Stimulated activated CD8-positive, alpha-beta memory T cell treated with anti-CD3 and anti-CD28 coated beads, Interleukin-7, amount 100 ng/mL, for 1 hour (primary cell): ENCODE measurements at places on chromosomes 1 and 21.

DNA sequence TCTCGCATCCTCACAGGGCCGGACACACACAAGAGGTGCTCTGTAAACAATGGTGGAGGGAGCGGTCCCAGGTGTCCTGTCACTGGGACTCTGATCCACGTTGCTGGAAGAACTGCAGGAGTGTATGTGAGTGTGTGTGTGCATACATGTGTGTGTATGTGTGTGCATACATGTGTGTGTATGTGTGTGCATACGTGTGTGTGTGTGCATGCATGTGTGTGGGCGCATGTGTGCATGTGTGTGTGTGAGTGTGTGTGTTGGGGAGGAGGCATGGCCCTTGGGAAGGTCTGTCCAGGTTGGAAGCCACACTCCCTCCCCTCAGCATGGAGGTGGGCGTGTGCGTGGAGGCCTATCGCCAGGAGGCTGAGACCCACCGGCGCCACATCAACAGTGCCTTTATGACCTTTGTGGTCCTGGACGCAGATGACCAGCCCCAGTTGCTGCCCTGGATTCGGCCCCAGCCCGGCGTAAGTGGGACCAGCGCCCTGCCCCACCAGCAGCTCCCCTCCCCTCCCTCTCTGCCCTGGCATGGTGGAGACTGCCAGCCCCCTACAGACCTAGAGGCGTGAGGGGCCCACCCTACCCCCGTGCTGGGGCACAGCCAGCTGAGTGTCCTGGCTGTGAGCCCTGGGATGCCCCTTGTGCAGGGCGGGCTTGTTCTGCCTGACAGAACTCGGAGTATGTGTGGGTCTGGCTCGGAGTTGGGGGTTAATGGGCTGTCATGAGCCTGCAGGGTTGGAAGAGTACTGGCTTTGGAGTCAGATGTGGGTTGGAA lies 22.2 kb downstream of the FAM151A start:
- DNase-seq, result no peak

DNA sequence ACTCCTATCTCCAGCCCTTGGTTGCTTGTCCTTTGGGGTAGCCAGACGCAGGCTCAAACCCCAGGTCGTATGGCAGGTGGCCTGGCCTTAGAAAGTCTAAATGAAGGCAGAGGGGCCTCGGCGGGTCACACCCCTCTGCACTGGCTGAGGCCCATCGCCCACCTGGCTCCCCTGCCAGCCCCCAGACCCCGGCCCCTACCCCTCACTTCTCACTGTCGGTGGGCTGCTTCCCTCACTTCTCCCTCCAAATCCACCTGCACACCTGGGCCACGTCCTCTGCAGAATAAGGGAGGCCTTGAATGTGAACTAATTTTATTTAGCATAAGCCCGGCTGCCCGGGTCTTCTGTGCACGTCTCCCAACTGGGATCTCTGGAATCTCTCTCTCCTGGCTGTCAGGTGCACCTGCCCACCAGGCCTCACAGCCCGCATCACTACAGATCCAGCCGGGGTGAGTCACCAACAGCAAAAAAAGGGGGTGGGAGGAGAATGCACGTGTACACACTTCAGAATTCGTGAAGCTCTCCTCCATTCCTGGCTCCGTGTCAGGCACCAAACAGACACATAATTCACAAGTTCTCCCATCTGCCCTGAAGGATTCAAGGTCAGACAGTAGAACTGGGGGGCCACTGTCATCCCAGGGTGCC lies 107.5 kb upstream of the SIM2 start:
- no peak for DNase-seq

- DNase-seq, result no peak
These were observed 38.0 kb upstream of the EPS8L3 start for GRCh38 chr1:109801791-109802135.

- no peak for DNase-seq
These were observed 124.7 kb downstream of the TNFSF18 start for GRCh38 chr1:172926070-172926469.
